Cortex of kidney (tissue), 1 donor: ENCODE measurements at places on chromosomes 2 and 18.

- DNase-seq: no peak
Observed at GRCh38 chr18:44156776-44157335, 523.8 kb upstream of the SETBP1 start.

DNA sequence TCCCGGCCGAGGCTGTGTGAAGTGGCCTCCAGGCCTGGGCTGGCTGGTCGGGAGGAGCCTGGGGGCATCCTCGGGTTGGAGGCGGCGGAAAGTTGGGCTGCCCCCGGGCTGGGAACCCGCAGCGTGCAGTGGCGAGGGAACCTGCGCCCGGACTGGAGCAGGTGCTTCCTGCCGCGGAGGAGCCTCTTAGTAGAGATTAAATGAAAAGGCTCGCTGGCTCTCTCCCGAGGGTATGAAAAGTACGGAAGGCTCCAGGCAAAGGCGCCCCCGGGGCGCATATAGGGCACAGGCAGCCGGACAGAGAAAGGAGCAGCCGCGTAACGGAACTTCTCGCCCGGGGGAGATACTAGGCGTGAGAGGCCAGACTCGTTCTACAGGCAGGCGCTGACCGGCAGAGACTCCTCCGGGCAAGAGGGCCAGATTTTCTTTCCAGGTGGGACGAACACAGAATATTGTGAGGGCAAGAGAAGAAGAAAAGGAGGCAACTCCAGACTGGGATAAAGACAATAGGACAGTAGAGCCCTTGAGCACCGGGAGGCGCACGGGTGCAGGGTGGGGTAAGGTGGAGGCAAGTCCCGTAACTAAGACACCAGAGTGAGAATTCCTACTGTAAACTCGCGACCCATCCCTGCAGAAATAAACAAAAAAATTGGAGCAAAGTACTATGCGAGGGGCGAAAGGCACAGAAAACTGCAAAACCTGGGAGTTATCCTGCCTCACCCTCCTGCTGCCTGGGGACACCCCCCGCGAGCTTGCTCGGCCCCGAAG, 816 bp downstream of the CDH2 start:
- no peak for DNase-seq

DNA sequence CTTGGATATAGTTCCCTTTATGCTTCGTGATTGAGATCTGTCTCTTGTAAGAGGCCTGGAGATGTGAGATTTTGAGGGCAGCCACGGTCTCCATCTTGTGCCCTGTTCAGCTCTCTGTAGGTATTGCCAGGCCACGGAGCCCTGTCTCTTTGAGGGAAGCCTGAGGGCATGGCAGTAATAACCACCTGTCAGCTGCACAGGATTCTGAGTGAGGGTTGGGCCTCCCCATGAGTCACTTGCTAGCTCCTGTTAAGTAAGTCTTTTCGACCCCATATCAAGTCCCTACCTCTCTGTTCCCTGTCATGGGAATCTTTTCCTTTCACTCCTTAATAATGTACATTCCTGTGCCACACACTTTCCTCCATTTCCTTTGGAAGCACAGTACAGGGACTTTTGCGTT, 20.4 kb downstream of the LYPD6B start:
- no peak for DNase-seq

- no peak for DNase-seq
Observed at GRCh38 chr2:61910603-61911002, 5.1 kb downstream of the COMMD1 start.

DNA sequence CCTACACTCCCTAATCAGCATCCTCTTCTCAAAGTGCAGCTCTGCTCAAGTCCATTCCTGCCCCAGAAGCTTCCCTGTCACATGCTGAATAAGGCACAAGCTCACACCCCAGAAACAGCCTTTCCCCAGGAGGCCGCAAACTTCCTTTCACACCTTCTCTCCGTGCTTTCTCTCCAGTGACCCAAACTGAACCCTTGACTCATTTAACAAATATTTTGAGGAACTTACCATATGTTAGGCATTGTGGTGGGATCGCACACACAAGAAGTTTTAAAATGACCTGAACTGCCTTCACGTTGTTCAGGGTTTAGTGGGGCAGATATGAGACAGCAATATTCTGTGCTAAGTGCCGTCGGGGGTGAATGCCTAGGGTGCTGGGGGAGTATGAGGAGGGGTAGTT, 161.3 kb downstream of the INSIG2 start:
- no peak for DNase-seq

- no peak for DNase-seq
Observed at GRCh38 chr2:240816584-240817495, 3.2 kb downstream of the KIF1A start.

DNA sequence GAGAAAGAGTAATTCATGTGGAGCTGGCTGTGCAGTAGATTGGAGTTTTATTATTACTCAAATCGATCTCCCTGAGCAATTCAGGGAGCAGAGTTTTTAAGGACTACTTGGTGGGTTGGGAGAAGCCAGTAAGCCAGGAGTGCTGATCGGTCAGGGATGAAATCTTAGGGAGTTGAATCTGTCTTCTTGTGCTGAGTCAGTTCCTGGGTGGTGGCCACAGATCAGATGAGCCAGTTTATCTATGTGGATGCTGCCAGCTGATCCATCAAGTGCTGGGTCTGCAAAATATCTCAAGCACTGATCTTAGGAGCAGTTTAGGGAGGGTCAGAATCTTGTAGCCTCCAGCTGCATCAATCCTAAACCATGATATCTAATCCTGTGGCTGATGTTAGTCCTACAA, 17.0 kb upstream of the UGT1A8 start:
- DNase-seq: no peak

DNA sequence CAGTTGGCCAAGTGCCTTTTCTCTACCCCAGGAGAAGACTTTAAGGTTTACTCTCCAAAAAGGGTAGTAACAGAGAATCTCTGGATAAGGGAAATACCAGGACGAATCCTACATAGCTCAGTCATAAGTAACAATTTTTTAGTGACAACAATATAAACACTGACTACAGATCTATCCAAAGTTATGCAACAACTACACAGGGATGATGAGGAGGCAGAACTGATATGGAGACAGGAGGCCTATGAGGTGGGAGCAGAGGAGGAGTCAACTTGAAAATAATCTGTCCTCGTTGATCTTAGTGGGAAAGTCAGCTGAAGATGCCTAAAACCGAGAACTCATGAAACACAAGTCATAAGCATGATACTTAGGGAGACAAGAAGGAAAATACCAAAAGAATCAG, 40.2 kb downstream of the SLC35F5 start:
- no peak for DNase-seq

DNA sequence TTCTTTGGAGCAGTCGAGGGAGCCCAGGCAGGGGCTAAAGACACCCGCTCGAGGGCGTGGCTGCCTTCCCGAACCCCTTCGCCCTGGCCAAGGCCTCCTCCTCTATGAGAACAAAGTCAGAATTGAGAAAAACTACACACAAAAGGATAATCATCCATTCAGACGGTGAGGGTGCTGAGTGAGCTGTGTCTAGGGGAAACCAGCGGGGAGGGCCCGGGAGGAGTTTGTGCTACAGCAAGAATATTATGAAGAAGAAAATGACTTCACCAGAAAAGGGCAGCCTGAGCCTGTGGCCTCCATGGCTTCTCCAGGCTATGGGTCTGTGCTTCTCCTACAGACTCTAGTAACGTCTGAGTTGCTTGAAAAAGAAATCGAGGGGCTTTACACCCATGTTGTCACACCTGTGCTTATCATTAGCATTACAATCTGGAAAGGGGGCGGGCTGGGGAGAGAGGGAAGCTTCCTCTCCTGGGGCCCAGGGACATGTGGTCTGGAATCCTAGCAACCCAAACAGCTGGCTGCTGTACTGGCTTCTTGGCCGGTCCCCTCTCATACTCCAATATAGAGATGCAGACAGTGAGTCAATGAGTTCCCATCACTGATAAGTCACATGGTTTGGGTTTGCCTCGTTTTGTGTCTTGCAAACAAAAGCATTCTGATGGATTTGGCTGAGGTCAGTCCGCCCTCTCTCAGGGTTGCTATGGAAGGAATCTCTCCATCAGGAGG, 52.0 kb upstream of the ARL4C start:
- no peak for DNase-seq

DNA sequence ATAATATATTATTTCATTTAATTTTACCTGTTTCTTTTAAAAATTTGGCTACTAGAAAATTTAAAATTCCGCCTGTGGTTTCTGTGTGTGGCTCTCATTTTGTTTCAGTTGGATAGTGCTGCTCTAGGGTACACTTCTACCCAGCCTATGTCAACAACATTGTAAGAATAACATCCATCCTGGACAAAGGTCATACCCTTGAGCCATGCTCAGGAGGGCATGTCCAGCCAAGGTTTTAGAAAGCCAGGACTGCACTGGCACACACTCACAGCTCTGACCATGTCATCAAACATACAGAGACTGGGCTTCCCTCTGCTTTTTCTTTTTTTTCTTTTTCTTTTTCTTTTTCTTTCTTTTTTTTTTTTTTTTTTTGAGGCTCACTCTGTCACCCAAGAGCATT, 96.1 kb downstream of the CTIF start:
- DNase-seq: no peak

GRCh38 chr2:85073033-85073432, 60.2 kb upstream of the TCF7L1 start:
- no peak for DNase-seq

GRCh38 chr2:69805887-69806286, 23.6 kb upstream of the GMCL1 start:
- DNase-seq: no peak

DNA sequence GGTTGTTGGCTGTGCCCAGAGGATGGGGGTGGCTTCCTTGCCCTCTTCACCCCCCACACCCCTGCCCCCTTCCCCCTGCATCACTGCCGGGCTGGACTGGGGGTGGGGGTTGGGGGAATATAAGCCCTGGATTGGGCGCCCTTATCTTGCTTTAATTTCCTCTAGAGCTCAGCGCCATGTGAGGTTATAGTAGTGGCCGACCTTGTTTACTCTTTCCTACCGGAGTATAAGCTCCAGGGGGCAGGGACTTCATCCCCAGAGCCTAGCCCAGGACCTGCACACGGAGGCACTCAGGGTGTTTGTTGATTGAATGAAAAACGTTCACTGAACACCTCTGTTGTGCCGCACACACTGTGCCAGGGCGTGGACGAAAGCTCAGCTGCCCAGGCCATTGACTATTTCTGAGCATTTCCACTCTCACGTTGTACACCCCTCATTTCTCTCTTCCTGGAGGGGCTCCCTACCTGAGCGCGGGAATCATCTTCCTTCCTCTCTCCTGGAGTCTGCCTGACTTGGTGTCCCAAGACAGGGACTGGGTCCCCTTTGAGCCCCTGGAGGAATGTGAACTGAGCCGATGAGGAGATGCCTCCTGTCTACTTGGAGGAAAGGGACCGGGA, 9.3 kb upstream of the SPATA3 start:
- DNase-seq: no peak

DNA sequence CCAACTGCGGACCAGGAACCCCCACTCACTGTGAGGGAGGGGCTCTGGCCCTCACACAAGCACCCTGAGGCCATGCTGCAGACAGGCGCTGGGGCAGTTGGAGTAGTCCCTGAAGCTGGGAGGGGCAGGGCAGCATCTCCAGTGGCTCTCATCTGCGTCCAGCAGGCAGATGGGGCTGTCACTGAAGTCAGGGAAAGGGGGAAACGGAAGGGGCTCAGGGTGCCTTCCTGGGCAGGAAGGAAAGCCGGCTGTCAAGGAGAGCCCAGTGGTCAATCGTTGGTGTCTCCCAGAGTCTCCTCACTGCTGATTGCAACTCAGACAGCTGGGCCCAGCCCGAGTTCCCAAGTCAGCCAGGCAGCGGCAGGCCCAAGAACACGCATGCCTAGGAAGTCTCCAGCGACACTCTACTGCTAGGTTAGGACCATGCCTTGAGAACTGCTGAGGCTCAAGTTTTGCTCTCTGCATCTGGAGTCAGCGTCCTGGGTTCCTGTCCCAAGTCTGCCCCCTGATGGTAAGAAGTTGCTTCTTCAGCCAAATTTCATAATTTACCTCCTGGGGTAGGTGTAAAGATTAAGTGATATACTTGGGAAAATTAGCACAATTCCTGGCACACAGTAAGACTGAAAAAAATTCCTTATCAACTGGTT, 27.4 kb upstream of the NMUR1 start:
- DNase-seq: no peak

DNA sequence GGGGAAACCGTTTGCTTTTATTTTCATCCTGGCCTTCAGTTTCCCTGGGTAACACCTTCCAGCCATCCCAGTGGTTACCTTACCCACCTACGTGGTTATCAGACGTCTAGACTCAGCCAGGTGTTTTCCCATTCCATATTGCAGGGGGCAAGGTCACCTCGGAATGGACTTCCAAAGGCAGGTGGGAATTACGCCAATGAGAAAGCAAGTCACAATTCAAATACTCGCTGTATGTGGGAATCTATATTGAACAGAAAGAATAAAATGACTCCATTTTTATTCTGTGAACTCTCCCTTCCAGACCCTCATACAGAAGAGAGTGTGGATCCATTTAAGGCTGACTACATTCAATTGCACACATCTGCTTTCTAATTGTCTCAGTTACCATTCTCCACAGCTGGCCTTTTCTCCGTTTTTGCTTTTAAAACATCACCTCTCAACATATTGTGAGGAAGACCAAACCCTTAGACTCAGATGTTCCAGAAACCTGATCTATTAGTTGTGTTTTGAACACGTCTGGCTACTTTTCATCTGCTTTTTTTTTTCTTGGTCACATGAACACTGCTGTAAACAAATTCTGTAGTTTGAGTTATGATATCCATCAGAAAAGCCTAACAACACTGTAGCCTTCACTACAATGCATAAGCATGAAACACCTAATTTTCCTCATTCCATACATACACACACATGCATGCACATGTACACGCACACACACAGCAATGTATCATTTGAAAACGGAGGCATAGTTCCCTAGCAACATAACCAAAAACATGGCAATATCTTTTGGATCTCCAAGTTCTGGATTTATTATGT, 59.8 kb downstream of the BCL2 start:
- no peak for DNase-seq

GRCh38 chr2:189498205-189498604, 56.9 kb downstream of the WDR75 start:
- no peak for DNase-seq

DNA sequence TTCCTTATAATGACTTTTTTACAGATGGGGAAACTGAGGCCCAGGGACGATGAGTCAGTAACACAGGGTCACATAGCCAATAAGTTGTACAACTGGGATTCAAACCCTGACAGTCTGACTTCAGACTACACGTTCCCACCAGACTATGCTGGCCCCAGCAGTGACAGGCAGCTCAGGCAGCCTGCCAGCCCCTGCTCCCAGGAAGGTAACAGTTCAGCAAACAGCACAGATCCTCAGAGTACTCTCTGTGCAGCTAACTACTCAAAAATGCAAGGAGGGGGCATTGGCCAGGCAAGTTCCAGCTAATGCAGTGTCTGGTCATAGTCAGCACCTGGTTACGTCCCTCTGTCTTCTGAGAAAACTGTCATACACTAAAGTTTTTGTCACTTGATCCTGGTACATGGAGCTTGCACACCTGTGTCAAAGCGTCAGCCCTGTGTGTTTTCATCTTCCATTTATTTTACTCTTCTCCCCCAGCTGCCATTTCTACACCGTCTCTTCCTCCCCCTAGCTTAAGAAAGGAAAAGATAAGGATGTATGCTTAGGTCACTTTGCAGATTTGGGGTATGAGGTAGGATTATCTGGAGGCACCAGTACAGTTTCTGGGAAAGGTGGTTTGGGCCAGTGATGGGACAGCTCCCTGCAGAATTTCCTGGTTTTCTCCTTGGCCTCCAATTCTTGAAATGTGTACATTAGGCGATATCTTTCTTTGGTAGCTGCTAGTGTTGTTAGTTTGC, 4.5 kb downstream of the SMARCAL1 start:
- DNase-seq: no peak

GRCh38 chr2:219441451-219442255, 7.0 kb downstream of the SPEG start:
- no peak for DNase-seq

GRCh38 chr2:132374961-132375360, 41.6 kb upstream of the GPR39 start:
- no peak for DNase-seq

GRCh38 chr2:23510471-23510870, 125.5 kb downstream of the KLHL29 start:
- no peak for DNase-seq
